Foreskin keratinocyte (primary cell): ENCODE measurements at places on chromosomes 11 and 22.

- no peak for DNase-seq
Measured at GRCh38 chr22:23053912-23054530, 16.3 kb upstream of the GNAZ start.

DNA sequence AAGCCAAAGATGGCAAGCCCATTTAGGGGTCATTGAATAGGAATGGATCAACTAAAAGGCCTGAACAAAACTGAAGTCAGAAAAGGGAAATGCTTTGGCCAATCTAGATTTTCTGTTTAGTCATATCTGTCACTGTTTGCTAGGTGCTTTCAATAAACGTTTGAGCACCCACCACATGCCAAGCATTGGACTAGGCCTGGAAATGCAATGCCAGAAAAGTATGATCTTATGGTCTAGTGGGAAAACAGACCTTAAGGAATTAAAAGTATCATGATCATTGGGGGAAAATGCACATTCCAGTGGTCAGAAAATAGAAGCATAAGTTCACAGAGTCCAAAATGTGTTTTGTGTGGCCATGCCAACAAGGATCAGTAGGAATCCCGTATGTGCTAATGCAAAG is 76.8 kb upstream of the BIRC3 start:
- DNase-seq = no peak

DNA sequence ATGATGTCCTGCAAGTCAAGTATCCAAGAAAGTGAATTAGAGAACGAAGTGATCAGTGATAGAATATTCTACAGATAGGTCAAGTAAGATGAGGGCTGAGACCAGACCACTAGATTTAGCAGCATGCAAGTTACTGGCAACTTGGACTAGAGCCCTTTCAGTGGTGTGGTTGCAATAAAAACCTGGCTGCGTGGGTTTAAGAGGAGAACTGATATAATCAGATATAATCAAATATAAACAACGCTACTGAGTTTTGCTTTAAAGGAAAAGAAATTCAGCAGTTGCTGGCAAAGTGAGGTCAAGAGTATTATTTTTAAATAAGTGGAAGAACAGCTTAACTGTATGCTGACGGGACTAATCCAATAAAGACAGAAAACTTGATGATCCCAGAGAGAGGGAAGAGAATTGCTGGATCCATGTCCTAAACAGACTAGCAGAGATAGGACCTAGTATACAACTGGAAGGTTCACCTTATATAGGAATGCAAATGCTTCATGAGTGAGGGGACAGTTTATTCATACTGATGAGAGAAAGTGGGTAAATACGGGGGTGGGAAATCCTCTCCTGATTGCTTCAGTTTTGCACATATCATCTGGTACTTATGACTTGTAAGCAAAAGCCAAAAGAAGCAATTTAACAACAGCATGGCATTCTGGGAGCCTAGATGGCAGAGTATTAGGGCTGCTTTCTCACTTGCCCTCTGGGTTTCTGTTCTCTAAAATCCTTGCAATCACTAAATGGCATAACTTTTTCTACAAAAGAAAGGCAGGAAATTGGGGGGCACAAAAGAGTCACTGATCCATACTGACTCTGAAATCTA is 146.2 kb downstream of the RBFOX2 start:
- no peak for DNase-seq

DNA sequence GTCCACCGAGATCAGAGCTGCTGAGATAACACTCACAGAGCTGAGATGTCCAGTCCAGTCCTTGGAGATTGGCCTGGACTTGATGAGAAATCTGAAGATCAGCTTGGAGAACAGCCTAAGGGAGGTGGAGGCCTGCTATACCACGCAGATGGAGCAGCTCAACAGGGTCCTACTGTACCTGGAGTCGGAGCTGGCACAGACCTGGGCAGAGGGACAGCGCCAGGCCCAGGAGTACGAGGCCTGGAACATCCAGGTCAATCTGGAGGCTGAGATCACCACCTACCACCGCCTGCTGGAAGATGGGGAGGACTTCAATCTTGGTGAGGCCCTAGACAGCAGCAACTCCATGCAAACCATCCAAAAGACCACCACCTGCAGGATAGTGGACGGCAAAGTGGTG is 33.1 kb downstream of the CLTCL1 start:
- DNase-seq = no peak

DNA sequence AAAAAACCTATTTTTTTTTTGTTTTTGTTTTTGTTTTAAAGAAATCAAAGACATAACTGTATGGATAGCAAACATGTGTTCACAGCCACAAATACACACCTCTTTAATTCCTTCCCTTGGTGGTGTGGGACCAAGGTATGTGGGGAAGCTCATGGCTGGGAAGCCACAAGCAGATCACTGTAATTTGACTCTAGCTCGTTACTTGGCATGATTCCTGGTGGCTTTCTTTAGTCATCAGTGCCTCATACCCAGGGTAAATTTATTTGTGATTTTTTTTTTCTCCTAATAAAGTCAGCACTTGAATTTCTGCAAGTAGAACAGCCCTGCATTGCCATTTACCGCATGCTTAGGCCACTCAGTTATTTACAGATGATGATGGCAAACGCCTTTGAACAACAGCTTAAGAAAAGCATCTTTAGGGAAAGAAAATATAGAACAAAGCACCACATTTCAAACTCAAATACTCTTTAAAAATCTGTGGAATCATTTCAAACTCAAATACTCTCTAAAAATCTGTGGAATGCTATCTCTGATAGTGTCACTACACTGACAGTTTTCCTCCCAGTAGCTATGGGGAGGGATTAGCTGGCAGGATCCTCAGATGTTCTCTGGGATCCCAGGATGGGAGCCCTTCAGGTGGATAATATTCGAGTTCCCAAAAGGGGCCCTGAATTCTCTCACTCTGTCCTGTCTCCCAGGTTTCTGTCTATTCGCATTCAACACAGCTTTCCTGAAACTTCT is 687.2 kb downstream of the OPCML start:
- DNase-seq = peak; percentile 77

- no peak for DNase-seq
Measured at GRCh38 chr11:69820441-69820840, 1.2 kb upstream of the FGF3 start.

- DNase-seq = no peak
Measured at GRCh38 chr11:9687711-9688477, 24.0 kb downstream of the SWAP70 start.

GRCh38 chr11:565921-566509 is 5.2 kb downstream of the RASSF7 start:
- no peak for DNase-seq

- no peak for DNase-seq
Measured at GRCh38 chr22:25027043-25027906, 74.8 kb downstream of the KIAA1671 start.

DNA sequence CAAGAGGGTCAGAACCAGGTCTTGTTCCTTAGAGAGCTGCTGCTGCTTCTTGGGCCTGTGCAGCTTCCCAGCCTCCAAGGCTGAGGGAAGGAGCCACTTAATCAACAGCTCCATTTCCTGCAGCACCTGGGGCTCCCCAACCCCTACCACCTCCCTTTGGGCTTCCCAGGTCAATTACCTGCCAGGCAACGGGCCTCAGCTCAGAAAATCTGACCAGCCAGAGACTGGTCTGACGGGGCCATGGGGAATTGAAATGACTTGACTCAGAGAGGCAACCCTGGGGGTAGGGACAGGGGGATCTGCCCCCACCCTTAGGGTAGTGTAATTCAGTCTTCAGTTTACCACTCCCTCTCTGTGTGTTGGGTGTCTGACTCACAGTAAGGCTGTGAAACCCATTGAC is 4.7 kb upstream of the MAJIN start:
- no peak for DNase-seq

DNA sequence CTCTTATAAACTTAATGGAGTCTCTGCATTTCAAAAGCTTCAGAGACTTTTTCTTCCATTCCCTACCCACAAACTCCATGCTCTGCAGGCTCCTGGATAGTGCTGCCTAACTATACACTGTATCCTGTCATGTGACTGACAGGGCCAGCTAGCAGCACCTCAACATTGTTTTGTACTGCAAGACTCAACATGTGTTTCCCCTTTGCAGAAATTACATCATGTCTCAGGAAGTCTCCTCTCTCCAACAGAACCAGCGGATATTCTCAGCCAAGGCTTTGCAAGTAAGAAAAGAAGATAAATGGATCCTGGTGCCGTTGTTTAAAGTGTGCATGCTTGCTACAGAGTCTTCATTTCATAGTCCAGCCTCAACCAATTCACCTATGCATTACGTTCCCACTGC is 164.0 kb upstream of the UBASH3B start:
- DNase-seq = peak; percentile 80

DNA sequence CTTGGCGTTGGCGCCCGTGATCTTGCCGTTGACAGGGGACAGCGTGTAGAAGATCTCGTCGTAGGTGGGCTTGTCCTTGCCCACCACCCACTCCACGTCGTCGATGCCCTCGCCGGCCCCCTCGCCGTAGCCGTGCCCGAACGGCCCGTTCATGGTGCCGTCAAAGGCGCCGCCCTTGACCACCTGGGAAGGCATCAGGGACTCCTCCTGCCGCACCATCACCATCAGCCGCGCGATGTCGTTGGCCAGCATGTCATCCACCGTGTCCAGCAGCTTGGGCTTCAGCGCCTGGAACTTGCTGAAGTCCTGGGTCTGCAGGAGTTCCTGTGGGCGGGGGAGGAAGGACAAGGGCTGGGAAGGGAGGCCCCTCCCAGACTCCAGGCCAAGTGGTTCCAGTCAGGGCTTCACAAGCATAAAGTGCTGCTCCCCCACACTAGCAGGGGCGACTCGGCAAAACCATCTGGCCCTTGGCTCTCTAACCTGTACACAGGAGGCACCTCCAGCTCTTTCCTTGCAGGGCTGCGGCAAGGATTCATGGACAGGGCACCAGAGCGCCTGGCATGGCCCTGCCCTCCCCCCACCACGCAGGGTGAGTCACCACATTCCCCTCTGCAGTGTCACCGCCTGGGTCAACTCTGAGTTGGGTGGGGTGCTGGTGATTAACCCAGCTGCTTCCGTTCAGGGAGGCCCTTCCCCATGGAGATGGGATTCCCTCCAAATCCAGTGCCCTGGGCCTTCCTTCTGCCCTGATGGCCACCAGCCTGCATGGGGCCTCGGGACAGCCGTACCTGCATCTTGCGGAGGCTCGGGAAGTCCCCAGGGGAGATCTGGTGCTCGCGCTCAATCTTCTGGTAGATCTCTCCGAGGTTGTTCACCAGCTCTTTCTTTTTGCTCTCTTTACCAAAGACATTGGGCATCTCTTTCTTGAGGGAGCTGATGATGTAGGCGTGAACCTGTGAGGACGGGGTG is 10.4 kb upstream of the CDC42BPG start:
- DNase-seq = peak; percentile 90

GRCh38 chr22:24184057-24184798 is 2.9 kb downstream of the SUSD2 start:
- no peak for DNase-seq

DNA sequence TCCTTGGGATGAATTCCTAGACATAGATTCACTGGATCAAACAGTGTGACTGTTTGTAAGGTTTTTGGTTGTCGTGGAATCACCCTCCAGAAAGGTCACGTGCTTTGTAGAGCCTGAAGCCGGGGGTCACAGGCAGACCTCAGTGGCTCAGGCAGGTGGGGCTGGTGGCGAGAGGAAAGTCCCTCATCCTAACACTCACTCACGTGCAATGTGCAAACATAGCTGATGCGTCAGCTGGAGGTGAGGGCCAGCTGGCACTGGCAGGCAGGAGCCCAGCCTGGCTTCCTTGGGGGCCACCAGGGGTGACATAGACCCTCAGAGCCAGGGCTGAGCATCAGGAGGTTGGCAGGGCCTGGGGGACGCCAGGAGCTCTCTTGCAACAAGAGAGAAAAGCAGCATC is 90.0 kb downstream of the ARHGAP8 start:
- no peak for DNase-seq
